Stimulated activated CD8-positive, alpha-beta memory T cell treated with anti-CD3 and anti-CD28 coated beads, Interleukin-4, amount 100 ng/mL, for 4 hours (primary cell): ENCODE measurements at places on chromosomes 3 and 15.
A peak's percentile ranks its signal among the peaks of the same experiment; 100 is the strongest.

GRCh38 chr3:52428151-52429005 is 16.5 kb downstream of the SEMA3G start:
- DNase-seq: no peak

DNA sequence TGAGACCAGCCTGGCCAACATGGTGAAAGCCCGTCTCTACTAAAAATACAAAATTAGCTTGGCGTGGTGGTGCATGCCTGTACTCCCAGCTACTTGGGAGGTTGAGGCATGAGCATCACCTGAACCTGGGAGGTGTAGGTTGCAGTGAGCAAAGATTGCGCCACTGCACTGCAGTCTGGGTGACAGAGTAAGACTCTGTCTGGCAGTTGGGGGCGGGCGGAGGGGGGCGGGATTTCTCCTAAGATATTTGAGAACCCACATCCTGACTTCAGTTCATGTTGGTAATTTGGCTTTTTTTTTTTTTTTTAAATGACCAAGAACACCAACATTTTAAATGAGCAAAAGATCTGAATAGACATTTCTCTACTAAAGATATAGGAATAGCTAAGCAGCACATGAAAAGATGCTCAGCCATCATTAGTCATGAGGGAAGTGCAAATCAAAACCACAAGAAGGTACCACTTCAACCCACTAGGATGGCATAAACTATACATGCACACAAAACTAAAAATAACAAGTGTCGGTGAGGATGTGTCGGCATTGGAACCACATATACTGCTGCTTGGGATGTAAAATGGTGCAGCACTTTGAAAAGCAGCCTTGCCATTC is 75.6 kb upstream of the LMOD3 start:
- DNase-seq: peak; percentile 37

GRCh38 chr3:71120012-71120411 is 463.5 kb downstream of the FOXP1 start:
- no peak for DNase-seq

- no peak for DNase-seq
Observed at GRCh38 chr15:81182756-81183438, 13.8 kb upstream of the IL16 start.

DNA sequence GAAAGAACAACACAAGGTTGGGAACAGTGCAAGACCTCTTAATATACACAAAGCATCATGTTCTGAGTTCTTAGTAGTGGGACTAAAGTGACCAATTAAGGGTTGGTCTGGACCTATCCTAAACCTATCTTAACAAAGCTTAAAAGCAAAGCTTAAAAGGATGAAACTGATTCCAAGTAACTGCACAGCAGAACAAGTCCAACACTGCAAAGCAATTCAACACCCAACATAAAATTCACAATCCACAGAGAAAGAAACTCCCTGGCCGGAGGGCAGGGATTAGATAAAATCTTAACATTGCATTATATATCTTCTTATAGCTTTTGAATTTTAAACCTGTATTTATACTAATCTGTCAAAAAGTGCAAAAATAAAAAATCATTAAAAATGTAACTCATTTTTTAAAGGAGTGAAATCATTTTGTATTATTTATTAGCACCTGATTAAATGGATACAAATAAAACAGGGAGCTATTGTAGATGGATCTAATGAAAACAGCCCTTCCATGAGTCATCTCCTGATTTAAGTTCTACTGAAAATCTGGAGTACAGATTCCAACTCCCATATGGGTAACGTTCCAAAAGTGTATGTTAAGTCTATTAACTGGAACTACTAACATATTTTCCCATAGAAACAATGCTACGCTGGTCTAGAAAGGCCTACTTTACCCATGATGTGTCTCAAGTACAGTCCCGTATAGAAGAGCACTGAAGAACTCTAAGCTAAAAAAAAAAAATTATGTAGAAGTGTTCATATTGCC is 34.9 kb downstream of the PIK3R4 start:
- DNase-seq: no peak
